Right cardiac atrium (tissue), 5 donors: ENCODE measurements at places on chromosomes 3 and 15.

DNA sequence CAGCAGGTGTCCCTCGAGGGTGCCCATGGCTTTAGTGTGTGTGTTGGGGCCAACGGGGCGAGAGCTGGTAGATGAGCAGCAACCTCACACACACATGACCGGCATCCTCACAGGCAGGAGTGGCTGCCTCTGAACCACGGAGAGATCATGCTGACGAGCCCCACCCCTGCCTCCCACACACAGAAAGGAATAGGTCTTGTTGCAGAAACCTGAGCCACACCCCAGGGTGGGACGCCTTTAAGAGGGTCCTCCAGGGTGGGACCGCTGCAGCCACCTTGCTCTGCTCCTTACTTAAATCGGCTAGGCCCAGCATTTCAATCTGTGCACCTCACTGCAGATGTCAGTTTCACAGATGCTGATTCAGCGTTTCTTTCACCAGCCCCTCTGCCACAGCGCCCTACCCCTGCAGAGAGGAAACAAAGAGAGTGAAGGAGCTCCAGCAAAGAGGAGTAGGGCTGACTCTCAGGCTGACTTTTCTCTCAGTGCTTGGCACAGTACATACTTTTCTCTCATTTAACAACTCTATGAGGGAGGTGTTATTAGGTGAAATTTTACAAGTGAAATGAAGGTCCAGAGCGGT is 61.2 kb upstream of the EPHB3 start:
- no peak for DNase-seq

DNA sequence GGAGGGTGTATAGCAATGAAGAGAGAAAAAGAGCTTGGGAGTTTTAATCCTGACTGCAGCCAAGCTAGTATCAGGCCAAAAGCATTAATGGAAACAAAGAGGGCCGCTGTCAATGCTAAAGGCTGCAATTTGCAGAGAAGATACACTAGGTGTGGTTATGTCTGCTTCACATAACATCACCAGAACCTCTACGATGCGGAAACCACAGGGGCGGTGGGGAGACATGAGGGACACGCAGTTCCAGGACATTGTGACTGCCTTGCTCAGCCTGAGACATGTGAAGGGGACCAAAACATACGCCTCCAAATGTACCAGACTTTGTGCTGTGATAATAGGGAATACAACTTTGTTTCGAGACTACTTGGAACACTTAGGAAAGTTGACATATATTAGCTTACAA is 88.4 kb downstream of the APBA2 start:
- DNase-seq: no peak

GRCh38 chr15:88218557-88219221 is 37.9 kb downstream of the NTRK3 start:
- no peak for DNase-seq

GRCh38 chr15:37995461-37996347 is 61.3 kb downstream of the TMCO5A start:
- no peak for DNase-seq

DNA sequence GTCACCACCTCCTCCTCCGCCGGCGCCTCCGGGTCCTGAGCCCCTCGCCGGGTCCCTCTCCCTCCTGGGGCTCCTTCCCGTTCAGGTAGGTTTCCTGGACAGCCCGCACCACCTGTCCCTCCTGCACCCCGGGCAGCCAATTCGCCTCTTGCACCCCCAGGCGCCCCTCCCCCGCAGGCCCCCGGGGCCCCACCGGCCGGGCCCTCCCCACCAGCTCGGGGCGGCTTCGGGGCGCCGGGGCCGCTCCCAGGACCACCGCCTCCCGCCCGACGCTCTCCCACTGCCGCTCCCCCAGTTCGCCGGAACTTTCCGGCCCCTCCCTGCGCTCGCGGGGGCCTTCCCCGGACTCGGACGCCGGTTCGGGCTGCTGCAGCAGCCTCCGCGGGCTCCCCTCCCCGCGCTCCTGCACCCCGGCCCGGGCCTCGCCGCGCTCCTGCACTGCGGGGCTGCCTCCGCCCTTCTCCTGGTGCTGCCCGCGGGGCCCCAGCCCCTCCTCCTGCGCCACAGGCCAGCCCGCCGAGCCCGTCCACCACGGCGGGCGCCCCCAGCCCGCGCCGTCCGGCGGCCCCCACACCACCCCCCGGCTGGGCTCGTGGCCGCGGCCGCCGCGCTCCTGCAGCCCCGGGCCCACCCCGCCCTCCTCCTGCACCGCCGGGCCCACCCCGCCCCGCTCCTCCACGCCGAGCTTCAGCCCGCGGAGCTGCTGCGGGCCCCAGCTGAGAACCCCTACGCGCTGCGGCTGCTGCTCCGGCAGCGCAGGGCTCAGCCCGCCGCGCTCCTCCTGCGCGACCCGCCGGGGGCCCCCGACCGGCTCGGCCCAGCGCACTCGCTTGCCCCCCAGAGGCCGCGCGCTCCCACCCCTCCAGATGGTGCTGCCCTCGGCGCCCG is 587 bp upstream of the TNK2 start:
- peak; percentile 73 for DNase-seq

DNA sequence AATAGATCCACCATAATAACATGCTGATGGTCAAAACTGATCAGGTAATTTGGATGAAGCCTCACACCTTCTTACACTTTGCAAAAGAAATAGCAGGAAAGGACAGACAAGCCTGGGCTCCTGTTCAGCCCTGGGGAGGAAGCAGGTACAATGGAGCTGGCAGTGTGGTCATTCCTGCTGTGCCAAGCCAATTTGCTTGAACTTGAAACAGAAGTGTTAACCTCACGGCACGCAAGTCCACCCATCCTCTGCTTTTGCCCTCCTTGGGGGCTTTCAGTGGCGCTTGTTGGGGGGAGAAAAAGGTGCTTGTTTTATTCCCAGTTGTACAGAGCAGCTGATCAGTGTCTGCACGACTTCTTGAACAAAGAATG is 36.8 kb upstream of the RFTN1 start:
- DNase-seq: no peak

GRCh38 chr15:58608711-58609110 is 140.8 kb downstream of the ADAM10 start:
- no peak for DNase-seq

DNA sequence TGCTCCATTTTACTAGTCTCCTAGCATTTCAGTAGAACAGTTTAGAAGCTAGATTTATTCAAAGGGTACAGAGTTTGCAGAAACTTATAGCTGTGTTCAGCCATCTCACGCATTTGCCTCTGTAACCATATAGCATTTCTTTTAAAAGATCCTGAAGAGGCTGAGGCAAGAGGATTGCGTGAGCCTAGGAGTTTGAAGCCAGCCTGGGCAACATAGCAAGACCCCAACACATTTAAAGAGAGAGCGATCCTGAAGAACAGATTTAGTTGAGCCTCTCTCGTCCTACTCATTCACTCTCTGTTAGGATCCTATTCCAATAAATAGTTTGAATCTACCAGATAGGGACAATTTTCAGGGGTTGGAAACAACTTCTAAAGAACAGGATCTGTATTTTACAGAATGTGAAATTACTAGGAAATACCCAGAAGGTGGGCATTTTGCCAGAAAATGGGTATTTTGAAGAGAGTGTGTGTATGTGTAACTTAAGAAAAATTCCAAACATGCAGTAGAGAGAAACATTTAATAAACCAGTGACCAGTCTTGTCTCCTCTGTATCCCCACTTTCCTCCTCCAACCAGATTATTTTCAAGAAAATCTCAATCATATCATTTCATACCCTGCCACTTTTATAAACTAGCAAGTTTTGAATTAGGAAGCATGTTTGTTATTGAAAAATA is 4.5 kb downstream of the EIF3J start:
- no peak for DNase-seq
